ENCODE measurements at places on chromosomes 6 and 20. TPM values are rescaled to one million over a fixed set of nuclear protein-coding genes. Genes with fewer than 3 reads are reported as not detected.

C20orf96 gene
- 2.9 TPM for total RNA-seq

- H3K36me3 ChIP-seq: peaks cover 4% of the 10 kb centered on the region
- H3K27me3 ChIP-seq: no peaks in the 10 kb centered on the region
- H3K27ac ChIP-seq: no peak overlapping the region
- DNase-seq: no peak
- no peaks in the 10 kb centered on the region for H3K4me1 ChIP-seq
Measured at GRCh38 chr6:119879731-119880130, 530.2 kb upstream of the MAN1A1 start.

DNA sequence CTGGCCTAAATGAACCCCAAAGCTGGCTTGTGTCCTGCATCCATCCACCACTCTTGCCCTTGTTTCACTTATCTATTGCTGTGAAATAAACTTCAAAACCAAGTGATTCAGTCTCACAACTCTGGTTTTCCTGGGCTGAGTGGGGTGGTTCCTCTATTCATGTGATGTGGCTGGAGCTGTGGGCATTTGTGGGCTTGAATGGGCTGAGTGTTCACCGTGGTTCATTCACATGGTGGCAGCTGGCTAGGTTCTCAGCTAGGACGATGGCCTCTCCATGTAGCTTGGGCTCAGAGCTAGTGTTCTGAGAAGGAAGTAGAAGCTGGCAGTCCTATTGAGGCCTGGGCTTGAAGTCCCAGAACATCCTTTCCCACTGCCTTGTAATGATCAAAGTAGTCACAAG, 30.4 kb downstream of the FKBP1A start:
- H3K4me3 ChIP-seq: no peak overlapping the region
- no peak overlapping the region for H3K27ac ChIP-seq
- peaks cover 20% of the 10 kb centered on the region for H3K4me1 ChIP-seq
- DNase-seq: no peak
- H3K27me3 ChIP-seq: peaks cover 4% of the 10 kb centered on the region

OVOL2 gene
- not detected for total RNA-seq

DNA sequence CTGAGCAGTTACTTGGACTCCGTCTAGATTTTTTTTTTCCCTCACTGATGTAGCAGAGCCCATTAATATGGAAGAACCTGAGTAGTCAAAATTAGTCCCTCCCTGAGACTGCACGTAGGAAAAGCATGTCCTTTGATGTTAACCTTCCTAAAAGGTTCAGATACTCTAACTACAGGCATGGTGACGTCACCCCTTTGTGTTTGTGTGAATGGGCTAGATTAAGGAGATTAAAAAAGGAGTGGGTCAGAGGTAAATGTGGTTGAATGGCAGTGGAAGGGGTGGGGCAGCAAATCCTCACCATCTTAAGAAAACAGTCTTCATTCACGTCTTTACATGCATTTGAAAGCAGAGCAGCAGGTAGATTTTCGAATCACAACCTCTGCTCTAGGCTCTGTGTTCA, 521.1 kb downstream of the TFAP2B start:
- DNase-seq: no peak
- no peaks in the 10 kb centered on the region for H3K27me3 ChIP-seq
- H3K27ac ChIP-seq: no peak overlapping the region
- H3K4me1 ChIP-seq: no peaks in the 10 kb centered on the region
- H3K36me3 ChIP-seq: no peaks in the 10 kb centered on the region

LAMP5 gene
- not detected for total RNA-seq
